CD4-positive, alpha-beta T cell (primary cell): ENCODE measurements at places on chromosomes 1 and 21. TPM values are rescaled to one million over a fixed set of nuclear protein-coding genes. Genes with fewer than 3 reads are reported as not detected.
A peak's percentile ranks its signal among the peaks of the same experiment; 100 is the strongest.

DNA sequence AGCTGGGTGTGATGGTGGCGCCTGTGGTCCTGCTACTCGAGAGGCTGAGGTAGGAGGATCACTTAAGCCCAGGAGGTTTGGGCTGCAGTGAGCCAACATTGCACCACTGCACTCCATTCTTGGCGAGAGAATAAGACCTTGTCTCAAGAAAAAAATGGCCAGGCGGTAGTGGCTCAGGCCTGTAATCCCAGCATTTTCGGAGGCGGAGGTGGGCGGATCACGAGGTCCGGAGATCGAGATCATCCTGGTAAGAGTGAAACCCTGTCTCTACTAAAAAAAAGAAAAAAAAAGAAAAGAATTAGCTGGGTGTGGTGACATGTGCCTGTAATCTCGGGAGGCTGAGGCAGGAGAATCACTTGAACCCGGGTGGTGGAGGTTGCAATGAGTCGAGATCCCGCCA lies 11.3 kb downstream of the ATAD3B start:
- DNase-seq = no peak

STUM gene
- not detected for total RNA-seq

GRCh38 chr1:116382321-116382720 lies 9.3 kb downstream of the ATP1A1 start:
- no peak for DNase-seq

ZNF648 gene
- not detected for total RNA-seq

CASZ1 gene
- 21.8 TPM for total RNA-seq

DNA sequence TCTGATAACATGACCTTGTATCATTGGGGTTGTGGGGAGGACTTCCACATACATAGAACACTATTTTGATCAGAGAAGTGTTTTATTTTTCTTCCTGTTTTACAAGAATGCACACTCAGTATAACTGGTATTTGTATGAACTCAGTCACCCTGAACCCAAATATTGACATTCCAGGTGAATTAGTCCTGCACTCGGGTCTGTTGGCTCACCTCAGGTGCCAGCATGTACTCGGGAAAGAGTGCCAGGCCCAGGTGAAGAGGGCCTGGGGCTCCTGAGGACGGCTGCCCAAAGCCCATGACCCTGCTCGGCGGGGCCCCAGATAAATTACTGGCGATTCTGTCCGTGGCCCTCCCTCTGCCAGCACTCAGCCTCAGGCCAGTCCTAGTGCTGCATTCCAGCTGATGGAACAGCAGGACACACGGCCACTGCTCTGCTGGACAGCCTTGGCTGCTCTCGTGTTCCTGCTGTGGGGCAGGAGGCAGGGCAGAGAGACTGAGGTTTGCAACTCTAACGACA lies 75.4 kb upstream of the TMPRSS2 start:
- no peak for DNase-seq

AMY2A gene
- total RNA-seq = not detected

SLC37A1 gene
- 16.4 TPM for total RNA-seq

DNA sequence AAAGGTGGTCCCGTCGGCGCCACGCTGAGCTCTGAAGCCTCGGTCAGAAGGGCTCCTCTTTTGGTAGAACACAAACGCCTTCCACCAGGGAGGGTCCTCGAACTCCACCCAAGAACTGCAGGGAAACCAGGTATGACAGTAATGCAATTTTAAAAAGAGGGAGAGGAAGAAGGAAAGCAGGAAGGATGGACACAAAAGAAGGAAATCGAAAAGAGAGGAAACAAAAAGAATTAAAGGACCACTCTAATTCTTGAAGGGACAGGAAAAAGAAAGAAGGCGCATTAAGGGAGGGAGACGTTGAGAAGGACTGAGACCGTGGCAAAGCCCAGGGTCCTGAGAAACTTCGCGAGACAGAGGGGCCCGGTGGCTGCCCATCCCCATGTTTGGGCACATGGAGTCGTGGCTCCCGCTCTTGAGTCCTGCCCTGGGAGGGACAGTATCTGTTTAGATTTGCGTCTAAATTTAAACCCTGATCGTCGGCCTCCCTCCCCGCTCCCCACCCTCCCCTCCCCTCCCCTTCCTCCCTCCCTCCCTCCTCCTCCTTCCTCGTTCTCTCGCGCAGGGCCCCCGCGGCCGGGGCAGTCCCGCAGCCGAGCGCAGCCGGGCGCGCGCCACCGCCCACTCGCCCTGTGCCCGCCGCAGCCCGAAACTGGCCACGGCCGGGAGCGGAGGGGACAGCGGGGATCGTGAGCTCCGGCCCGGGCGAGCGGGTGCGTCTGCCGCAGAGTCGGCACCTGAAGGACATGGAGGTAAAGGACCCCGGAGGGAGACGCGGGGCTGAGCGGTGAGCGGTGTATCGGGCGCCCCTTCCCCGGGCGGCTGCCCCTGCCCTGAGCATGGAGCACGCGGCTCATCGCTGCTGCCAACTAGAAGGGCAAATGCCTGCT lies at the start of gene RCSD1:
Gene RCSD1, plus strand, starts transcription at position 552 of the 887 bp plus-strand sequence. Its CDS starts 192 bp downstream, at position 744.
- DNase-seq = peak; percentile 25

GRCh38 chr21:43195121-43196021 lies 26.6 kb downstream of the CRYAA start:
- DNase-seq = no peak

DNA sequence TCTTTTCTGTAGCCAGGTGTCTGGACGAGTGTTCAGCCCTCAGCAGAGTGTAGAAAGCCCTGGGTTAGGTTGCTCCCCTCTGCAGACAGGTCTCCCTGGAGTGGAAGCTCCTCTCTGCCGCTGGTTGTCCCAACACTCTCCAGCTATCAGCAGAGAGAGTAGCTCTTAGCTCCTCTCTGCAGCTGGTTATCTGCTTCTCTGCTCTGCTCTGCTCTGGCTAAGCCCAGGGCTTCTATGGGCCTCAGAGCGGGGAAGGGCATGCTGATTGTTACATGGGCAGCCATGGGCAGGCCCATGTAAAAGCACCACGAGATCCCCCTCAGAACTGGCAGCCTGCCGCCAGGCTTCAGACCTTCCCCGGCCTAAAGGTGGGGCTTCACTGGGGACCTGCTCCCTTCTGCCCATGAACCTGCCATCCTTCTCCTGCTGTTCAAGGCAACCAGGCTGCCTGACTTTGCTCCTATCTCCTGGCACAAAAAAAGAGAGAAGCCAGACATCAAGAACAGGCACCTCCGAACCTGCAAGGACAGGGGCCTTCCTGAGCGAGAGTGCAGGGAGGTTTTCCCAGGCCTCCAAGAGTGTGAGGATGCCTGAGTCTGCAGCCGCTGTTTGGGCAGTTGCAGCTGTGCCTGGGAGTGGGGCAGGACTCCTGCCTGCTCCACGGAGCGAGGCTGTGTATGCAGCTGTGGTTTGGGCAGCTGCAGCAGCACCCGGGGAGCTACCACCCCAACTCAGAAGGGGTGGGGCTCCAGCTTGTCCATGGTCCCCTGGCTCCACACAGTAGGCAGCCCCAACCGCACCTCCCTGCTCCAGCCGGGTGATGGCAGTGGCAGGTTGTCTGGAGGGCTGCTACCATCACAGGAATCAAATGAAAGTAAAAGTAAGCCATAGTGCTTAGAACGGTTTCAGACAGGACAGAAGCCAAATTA lies 973.7 kb downstream of the LTN1 start:
- no peak for DNase-seq

- no peak for DNase-seq
Observed at GRCh38 chr1:240189386-240189989, 97.8 kb downstream of the FMN2 start.

GRCh38 chr1:230661976-230662375 lies 19.7 kb downstream of the COG2 start:
- DNase-seq = no peak

THEM5 gene
- not detected for total RNA-seq

TNFRSF4 gene
- total RNA-seq = 27.6 TPM

TPRG1L gene
- total RNA-seq = 46.5 TPM

DNA sequence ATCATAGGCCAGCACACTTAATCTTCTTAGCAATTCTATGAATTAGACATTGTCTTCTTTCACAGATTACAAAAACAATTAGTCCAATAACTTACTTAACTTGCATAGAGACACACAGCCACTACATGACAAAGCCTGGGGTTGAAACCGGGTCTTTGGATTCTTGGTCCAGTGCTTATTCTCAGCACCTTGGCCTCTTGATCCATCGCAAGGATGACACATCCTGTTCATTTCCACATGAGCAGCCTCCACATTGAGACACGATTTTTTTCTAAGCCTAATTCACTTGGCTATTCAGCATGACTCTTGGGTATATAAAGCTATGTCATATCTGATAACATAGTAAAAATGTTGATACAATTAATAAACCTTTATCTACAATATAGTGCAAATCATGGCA lies 221.0 kb upstream of the FOXD3 start:
- DNase-seq = no peak

GRCh38 chr1:72892461-72892860 lies 610.1 kb upstream of the NEGR1 start:
- no peak for DNase-seq

- DNase-seq = no peak
Observed at GRCh38 chr1:53087332-53088285, 25.6 kb downstream of the PODN start.

DNA sequence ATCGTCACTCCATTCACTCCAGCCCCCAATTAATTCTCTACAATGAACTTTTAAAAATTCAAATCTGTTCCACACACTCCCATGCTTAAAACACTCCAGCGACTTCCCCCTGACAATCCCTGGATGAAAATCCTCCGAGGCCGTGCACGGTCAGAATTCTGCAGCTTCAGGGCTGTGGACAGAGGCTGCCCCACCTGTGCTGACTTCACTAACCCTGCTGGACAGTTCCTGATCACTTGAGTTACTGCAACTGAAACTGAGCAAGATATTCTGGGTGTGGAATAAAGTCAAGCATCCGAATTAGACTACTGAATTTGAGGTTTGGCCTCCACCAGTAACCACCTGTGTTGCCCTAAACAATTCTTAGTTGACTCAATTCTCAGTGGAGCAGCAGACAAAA lies 1.0 kb upstream of the JAK1 start:
- no peak for DNase-seq

GRCh38 chr1:186977266-186977957 lies 148.7 kb downstream of the PLA2G4A start:
- no peak for DNase-seq

- no peak for DNase-seq
Observed at GRCh38 chr1:218620956-218621355, 275.8 kb downstream of the TGFB2 start.

- DNase-seq = no peak
Observed at GRCh38 chr1:244304656-244305055, 147.1 kb downstream of the ADSS2 start.

- DNase-seq = peak; percentile 81
Observed at GRCh38 chr1:180502361-180503279, at the start of gene ACBD6. ACBD6 (minus strand) TSS chr1:180502577; CDS start chr1:180502266, 311 bp downstream.

- no peak for DNase-seq
Observed at GRCh38 chr1:16168622-16169360, 12.9 kb upstream of the EPHA2 start.

COL9A2 gene
- 2.4 TPM for total RNA-seq

HSPB7 gene
- not detected for total RNA-seq

LY9 gene
- total RNA-seq = 124 TPM

GRCh38 chr1:26158271-26158907 lies 490 bp upstream of the FAM110D start:
- DNase-seq = no peak

SCMH1 gene
- total RNA-seq = 14.4 TPM

DNA sequence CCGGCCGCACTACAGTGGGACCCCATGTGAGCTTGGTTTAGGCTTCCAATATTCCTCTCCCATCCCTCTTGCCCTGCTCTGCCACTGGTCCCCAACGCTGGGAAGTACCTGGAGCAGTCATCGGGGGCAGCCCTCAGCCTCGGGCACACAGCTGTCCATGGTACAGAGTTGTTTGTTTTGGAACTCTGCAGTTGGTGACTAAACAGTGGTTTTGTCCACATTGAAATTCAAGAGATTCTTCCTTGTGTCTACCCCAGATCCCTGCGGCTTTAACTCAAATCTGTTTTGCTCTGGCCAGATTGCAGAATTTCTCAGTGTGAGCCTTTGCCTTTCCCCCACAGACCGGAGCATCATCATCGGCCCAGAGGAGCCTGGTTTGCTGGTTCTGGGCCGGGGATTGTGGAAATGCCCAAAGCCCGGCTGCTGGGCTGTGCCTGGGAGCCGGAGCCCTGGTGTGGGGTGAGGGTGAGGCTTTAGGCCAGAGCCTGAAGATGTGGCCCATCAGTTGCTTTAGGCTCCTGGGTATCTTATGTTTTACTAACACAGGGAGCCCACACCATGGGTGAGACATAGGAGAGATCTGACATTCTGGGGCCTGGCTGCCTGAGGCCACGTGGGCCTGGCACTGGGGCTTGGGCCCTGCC lies 93.2 kb downstream of the ARHGEF10L start:
- DNase-seq = no peak

GRCh38 chr1:224253721-224254120 lies 70.7 kb downstream of the DEGS1 start:
- DNase-seq = no peak

GRCh38 chr1:151840421-151840820 lies 801 bp upstream of the C2CD4D start:
- no peak for DNase-seq

DNA sequence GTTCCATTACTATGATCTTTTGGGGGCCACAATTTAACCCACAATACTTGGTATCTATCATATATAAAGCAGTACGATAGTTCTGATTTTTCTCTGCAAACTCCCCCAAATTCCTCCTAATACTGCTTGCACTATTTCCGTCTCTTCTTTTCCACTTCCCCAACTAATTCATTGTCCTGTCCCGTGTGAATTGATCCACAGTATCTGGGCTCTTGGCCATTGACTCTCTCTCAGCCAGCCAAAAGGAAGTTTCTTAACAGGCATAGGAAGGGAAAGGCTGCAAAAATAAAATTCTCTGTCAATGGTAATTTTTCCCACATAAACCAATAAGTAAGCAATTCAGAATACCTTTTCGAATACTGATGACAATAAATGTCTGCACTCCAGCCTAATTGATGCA lies 91.7 kb upstream of the DSCAM start:
- no peak for DNase-seq

AIDA gene
- 23.6 TPM for total RNA-seq

GRCh38 chr21:42796327-42797062 lies 82.8 kb downstream of the WDR4 start:
- DNase-seq = no peak

PRDM16 gene
- not detected for total RNA-seq

DNA sequence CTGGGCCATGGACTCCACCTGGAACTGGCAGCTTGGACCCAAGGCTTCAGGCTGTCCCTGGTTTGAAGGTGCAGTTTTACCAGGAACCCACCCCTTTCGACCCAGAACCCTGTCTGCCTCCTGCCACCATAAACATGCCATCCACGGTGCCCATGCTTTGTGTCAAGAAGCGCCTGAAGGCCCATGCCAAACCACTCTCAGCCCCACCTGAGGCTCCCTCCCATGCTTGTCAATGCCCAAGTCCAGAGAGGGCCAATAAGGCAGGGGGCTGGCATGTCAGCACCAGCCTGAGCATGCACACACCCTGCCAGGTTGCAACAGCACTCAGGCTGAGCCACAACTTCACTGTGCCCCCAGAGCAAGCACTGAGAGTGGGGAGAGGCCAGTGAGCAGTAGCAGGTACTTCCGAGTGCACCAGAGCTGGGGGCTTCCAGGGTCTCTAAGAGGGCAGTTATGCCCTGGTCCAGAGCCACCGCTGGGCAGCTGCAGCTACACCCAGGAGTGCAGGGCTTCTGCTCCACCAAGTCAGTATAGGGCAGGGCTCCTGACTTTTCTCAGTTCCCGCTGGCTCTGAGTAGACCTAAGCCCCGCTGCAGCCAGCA lies 1256.0 kb downstream of the AMY1C start:
- DNase-seq = no peak

- no peak for DNase-seq
Observed at GRCh38 chr1:177163844-177164379, 600 bp downstream of the ASTN1 start.

- DNase-seq = no peak
Observed at GRCh38 chr1:119002028-119002686, 14.0 kb upstream of the TBX15 start.

- DNase-seq = no peak
Observed at GRCh38 chr1:178220094-178220493, 126.2 kb downstream of the RASAL2 start.

UBE4B gene
- total RNA-seq = 27.9 TPM
